ENCODE measurements at places on chromosomes 1 and 21. TPM values are rescaled to one million over a fixed set of nuclear protein-coding genes. Genes with fewer than 3 reads are reported as not detected.

DNA sequence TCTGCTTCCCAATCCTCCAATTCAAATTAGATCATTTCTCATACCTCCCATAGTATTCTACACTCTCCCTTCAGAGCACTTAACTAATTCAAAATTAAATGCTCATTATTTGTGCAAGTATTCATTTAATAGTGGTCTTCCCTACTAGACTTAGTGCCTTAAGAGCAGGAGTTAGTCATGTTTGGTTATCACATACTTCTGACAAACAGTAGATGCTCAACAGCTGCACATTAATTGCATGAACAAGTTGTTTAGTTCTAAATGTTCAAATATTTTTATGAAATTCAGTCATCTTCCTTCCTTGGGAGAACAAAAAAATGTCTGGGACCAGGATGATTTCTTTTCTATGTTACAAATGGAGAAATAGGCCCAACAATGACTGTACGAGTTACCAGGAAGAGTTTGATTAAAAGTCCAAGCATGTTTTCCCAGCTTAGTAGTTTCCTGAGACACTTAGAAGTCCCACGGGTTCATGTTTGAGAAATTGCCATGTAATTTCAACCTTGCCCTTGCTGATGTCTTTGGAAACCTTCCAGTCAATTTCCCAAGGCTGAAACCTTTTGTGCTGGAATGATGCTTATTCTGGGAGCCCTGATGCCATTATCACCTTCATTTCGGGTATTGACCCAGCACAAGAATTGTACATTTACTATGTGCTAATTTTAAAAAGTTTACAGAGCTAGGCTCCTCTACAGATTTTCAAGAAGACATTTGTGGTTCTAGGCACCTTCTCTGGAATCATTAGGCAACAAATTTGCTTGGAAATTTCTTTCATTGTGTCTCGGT is 437.9 kb upstream of the PLXNA2 start:
- DNase-seq, result peak; percentile 46

The ERG gene
- total RNA-seq, result 19.6 TPM

GRCh38 chr1:109112056-109112651 is 1.8 kb upstream of the ELAPOR1 start:
- no peak for DNase-seq

The FAM43B gene
- 3.0 TPM for total RNA-seq

GRCh38 chr1:184499616-184500015 is 112.8 kb downstream of the C1orf21 start:
- DNase-seq, result no peak

The EPHA2 gene
- 5.0 TPM for total RNA-seq

- DNase-seq, result no peak
These were observed 6.0 kb upstream of the CD2 start for GRCh38 chr1:116748272-116748671.

DNA sequence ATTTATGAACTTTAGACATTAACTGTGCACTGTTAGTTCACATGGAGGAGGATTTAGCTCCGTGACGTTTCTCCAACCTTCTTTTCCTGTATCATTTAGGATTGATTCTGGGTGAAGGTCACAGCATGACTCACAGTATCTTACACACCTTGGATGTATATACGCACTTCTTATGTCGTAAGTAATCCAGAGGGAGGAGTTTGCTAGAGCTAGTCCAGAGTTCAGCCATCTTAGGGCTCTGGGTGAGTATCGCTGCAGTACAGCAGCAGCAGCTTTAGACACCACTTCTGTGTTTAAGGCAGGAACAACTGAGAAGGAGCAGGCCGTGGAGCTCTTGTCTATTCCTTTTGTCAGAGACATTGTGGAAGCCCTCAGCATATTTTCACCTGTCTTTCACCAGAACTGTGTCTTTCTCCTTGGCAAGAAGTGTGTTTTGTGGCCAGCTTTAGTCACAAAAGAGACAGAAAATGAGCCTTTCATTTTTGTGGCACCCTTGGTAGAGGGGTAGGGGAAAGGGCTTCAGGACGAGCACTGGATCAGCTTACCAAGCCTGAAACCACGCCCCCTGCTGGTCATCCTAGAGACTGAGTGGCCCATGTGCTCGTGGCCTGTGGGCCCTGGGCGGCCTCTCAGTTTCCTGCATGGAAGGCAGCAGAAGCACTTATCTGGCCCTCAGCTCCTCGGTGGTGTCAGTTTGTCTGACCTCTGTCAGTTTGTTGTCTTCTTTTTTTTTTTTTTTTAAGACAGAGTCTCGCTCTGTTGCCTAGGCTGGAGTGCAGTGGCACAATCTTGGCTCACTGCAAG is 64.0 kb downstream of the ADARB1 start:
- peak; percentile 76 for DNase-seq

GRCh38 chr1:111496398-111496797 is 7.0 kb downstream of the ADORA3 start:
- no peak for DNase-seq

The SPATA6 gene
- total RNA-seq, result 71.1 TPM

DNA sequence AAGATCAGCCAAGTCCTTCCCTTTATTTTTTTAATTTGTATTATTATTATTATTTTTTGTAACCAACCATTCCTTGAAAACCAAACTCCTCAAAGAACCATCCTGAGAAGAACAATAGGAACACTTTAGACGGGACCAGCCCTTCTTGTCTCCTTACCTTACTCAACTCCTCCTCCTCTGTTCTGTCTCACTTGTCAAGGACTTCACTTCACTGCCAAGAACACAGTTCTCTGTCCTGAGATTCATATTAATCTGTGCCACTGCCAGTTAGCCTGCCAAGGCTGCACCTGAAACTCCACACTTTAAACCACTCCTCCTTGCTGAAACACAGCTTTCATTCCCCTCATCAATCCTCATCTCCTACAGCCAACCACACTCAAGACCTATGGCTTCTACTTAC is 73.8 kb upstream of the ATP1A1 start:
- DNase-seq, result no peak

The CAMSAP2 gene
- total RNA-seq, result 74.2 TPM

DNA sequence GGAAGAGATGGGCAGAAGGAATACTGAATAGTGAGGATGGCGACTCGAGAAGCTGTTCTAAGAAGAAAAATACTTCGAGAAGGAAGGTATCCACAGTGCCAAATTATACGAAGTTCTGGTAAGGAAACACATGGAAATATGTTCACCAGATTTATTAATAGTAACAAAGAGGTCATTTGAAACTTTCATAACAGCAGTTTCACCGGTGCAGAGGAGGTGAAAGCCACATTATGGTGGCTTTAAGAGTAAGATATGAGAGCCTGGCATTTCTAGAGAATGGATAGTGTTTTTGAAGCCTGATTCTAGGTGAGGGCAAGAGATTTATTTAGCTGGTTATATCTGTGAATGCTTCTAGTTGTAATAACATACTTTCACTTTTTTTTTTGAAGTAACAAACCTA is 56.2 kb downstream of the DPYD start:
- DNase-seq, result no peak

DNA sequence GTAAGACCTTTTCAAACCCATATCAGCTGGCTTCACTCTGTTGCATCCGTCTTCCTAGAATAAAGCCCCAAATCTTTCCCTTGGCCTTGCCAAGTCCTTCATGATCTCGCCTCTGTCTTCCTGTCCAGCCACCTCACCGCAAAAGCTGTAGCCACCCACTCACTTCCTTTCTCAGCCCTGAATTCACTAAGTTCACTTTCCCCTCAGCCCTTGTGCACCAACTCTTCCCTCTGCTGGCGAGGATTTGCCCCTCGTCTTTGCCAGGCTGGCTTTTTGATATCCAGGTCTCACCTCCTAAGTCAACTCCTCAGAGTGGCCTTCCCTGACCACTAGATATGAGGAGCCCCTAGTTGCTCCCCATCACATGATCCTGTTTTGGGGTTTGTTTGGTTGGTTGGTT is 3.9 kb upstream of the COL16A1 start:
- DNase-seq, result no peak

DNA sequence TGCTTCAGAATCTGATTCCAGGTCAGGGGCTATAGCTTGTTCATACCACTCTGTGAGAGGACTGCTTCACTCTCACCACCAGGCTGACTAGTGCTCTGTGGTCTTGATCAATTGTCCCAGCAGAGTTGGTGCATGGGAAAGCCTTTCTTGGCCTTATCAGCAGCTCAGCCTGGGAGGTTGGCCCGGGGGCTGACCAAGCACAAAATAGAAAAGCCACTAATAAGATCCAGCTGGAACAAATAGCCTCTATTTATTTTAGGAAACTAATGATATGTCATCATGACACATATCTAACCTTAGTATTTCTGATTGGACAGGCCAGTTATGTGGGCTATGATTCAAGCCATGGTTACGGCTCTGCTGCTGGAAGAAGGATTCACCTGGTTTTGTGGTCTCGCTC is 134.2 kb downstream of the GDAP2 start:
- no peak for DNase-seq

- DNase-seq, result no peak
These were observed 5.9 kb downstream of the TBX15 start for GRCh38 chr1:118982266-118982665.

DNA sequence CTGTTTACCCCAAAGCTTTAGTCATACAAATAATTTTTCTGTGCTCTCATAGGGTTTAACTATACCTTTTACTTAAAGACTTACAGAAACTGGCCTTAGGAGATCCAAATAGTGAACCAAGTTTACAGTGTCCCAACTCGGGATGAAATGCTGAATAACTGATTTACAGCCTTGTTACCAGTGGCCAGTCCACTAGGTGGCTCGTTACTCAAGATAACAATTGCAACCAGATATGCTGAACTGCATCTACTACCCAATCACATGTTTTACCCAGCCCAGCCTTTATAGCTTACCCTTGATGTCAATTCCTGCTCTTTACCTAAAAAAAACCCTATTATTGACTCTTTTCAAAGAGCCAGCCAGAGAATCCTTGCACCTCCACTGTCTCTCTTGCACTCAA is 1148.8 kb upstream of the ADGRL4 start:
- DNase-seq, result no peak

DNA sequence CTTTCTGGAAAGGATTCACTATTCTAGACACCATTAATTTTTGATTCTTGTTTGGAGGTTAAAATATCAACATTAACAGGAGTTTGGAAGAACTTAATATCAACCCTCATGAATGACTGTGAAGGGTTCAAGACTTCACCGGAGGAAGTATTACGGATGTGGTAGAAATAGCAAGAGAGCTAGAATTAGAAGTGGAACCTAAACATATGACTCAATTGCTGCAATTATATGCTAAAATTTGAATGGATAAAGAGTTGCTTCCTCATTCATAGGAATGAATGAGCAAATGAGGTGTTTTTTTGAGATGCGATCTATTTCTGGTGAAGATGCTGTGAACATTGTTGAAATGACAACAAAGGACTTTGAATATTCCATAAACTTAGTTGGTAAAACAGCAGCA is 77.9 kb upstream of the TNFSF4 start:
- no peak for DNase-seq

GRCh38 chr1:241999026-241999425 is at the start of gene MAP1LC3C:
MAP1LC3C (minus strand) TSS chr1:241999098; CDS start chr1:241999008, 90 bp downstream.
- DNase-seq, result no peak

DNA sequence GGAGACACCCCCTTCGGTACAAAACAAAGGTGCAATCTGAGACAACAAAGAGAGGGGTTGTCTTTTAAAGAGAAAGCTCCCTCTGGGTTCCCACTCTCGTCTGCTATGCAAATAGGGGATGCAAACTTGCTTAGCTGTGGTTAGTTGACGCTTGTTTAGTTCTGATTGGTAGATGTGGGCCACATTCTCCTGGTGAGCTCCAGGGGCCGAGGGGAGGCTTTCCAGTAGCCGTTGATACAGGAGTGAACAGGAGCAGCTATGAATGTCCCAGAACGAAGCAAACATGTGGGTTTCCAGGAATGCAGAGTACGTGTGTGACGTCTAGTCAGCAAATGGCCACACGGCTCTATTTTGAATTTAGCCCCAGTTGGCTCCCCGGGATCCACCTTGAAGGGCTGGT is 14.7 kb downstream of the TFF2 start:
- no peak for DNase-seq

Measured in spinal cord (tissue), 10 donors.